A549 (cell line): ENCODE measurements at places on chromosomes 6 and 20.

GRCh38 chr20:53944796-53945195 is 125.6 kb downstream of the BCAS1 start:
- DNase-seq = no peak

DNA sequence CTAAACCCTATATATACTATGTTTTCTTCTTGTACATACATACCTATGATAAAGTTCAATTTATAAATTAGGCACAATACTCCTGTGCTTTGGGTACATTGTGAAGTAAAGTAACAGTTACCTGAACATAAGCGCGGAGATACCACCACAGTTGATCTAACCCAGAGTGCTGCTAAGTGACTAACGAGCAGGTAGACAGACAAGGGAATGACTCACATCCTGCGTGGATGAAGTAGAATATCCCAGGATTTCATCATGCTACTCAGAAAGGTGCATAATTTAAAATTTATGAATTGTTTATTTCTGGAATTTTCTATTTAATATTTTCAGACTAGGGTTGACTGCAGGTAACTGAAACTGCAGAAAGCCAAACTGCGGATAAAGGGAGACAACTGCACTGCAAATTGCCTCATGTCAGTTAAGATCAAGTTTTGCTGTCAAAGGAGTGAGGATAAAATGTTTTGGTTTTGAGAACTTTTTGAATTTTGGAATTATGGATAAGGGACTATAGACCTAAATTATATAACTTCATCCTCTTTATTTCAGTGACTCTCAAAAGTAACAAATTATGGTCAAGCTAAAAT is 14.4 kb downstream of the MKKS start:
- DNase-seq = peak; percentile 84

DNA sequence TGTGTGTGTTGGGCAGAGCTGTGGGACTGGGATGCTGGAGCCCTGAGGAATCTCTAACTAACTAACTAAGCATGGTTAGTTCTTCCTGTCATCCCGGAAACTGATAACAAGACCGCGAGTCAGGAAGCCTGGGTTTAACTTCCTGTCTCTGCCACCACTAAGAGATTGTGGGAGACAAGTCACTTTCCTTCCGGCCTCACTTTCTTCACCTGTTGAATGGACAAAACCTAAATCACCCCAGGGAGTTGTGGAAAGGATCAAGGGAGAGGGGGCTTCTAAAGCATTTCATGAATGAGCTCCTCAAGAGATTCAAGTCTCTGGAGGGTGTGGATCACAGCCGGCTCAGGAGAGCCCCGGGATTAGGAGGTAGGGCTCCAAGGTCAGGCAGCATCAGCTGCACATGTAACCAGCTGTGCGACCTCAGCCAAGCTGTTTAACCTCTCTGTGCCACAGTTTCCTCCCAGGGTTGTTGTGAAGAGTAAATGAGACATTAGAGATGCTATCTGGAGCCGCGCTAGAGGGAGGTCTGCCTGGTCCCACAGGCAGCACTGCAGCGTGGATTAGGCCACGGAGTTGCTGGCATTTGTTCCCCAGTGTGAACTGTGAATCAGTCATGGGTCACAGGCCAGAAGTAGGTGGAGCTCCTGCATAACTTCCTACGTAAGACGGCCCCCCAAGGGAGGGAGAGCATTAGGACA is 105.1 kb downstream of the TOX2 start:
- DNase-seq = no peak

GRCh38 chr20:25863536-25864325 is 167.1 kb upstream of the ZNF337 start:
- no peak for DNase-seq

DNA sequence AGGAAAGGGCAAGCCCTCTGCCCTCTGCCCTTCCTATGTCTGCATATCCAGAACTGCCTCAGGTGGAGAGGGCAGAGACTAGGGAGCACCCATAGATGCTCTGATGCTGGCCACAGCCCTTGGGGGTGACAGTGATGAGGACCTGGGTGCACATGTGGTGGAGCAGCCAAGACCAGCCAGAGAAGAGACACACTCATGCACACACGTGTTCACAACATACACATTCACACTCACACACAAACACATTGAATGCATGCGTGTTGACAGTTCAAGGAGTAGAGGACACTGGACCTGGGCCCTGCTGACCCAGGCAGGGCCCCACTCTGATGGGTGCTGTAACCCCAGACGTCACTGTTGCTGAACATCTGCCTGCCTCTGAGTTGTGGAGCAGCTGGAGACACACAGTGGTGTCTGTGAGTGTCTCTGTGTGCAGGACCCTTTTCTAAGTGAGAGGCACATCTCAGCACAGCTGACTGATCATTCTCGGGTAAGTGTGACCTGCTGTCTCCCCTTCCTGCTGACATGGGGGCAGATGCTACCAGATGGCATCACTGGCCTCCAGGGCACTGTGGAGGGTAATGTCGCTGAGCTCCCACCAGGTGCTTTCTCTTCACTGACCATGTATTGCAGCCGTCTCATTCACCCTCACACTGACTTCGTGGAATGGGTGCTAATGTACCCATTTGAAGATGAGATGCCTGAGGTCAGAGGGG is 30.1 kb upstream of the MAS1L start:
- no peak for DNase-seq

DNA sequence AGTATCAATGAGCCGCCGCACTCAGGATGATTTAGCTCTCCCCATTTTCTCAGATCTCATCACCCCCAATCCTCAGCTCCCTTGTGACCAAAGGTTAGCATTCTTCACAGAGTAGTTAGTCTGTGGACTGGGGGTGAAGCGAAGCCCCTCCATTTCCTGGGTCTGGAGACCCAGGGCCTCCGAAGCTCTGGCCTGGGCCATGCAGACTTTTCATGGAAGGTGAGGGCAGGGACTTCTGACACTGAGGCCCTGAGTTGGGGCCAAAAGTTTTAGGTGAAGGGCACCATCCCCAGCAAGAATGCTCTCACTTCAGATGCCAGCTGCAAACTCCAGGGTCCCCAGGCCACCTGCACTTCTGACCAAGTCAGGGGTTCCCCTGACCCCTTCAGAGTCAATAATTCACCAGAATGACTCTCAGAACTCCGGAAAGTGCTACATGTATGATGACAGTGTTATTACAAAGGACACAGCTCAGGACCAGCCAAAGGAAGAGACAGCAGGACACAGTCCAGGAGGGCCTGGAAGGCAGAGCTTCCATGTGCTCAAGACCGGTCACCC is 65.7 kb upstream of the DUSP22 start:
- DNase-seq = no peak

- peak; percentile 58 for DNase-seq
These were observed 159.2 kb downstream of the CD109 start for GRCh38 chr6:73854998-73855718.

DNA sequence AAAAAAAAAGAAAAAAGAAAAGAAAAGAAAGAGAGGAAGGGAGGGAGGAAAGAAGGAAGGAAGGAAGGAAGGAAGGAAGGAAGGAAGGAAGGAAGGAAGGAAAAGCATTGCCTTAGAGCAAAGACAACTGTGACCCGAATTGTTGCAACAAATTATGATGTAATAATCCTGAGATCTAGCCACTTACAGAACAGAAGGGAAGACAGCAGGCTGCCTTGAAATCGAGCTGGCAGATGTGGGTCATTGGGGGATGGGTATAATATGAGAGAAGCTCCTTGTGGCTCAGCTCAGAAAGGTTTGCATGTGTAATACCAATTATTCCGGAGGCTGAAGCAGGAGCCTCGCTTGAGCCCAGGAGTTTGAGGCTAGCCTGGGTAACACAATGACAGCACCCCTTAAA is 208.1 kb upstream of the PROKR2 start:
- DNase-seq = no peak

GRCh38 chr6:135145063-135145800 is 35.9 kb upstream of the MYB start:
- DNase-seq = no peak

GRCh38 chr6:87653074-87653962 is 48.7 kb downstream of the AKIRIN2 start:
- DNase-seq = no peak

- DNase-seq = no peak
These were observed 15.4 kb downstream of the EZR start for GRCh38 chr6:158803733-158804143.

GRCh38 chr6:110683241-110683640 is 132.0 kb downstream of the CDK19 start:
- no peak for DNase-seq

DNA sequence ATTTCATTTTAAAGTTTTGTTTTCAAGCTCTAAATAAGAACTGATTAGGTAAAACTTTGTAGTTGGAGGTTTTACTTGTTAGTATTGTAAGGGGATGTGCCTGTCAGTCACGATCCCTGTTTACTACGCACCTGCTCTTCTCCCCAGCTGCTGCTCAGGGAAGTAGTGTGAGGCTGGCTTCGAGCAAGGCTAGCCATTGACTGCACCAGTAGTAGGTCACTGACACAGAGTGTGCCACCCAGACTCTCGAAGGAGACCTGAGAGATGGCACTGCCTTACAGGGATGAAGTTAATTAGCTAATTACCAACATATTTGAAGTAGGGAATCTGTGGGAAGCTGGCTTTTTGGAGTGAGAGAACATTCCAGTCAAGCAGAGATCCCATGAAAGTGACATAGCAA is 89.2 kb downstream of the DNAH8 start:
- DNase-seq = no peak

DNA sequence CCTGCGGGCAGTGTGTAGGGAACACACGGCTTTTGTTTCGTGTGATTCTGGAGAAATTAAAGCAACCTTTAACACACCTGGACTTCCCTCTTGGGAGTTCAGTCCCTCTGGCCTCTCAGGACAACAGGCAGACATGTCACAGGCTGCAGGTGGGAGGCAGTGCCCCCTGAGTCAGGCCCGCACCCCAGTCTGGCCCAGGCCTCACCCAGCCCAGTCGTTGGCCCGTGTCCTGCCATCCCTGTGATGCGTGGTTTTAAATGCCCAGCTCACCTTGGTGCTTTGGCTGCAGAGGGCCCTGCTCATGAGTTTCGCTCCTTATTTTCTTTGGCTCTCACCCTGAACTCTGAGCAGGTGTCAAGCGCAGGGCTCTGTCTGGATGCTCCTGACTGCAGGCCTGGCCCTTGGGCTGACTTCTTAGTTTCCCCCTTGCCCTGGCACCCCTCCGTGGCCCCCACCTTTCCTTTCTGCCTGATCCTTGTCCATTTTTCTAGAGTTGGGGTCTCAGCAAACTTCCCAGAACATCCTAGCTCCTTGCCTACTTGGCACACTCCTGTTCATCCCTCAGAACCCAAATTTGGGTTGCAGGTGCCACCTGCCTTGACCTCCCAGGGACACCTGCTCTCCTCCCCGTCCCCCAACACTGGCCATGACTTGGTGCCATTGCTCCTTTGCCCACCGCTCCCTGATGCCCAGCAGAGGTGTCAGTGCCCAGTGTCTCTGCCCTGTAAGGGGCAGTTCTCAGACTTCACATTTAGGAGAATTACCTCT is 2.2 kb upstream of the CABLES2 start:
- DNase-seq = no peak

- no peak for DNase-seq
These were observed 56.5 kb downstream of the OR2J2 start for GRCh38 chr6:29227235-29227634.

GRCh38 chr6:152086223-152086873 is 278.9 kb downstream of the ESR1 start:
- DNase-seq = no peak

GRCh38 chr6:93468291-93468690 is 48.9 kb upstream of the EPHA7 start:
- no peak for DNase-seq

DNA sequence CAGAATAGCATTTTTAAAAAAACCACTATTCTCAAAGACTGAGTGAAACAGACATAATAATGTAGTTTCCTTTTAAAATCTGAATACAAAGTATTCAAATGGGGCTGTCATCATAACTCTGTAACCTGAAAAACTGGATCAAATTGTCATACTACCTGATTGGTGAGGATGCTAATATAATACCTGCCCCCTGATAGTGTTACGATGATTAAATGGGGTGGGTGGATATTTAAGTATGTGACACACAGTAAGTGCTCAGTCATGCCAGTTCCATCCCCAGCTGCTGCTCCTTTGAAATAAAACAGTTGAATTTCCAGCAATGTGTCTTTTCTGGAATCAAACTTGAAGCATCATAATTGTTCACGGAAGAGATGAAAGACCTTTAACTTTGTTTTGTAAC is 8.9 kb downstream of the HTR1B start:
- DNase-seq = no peak

DNA sequence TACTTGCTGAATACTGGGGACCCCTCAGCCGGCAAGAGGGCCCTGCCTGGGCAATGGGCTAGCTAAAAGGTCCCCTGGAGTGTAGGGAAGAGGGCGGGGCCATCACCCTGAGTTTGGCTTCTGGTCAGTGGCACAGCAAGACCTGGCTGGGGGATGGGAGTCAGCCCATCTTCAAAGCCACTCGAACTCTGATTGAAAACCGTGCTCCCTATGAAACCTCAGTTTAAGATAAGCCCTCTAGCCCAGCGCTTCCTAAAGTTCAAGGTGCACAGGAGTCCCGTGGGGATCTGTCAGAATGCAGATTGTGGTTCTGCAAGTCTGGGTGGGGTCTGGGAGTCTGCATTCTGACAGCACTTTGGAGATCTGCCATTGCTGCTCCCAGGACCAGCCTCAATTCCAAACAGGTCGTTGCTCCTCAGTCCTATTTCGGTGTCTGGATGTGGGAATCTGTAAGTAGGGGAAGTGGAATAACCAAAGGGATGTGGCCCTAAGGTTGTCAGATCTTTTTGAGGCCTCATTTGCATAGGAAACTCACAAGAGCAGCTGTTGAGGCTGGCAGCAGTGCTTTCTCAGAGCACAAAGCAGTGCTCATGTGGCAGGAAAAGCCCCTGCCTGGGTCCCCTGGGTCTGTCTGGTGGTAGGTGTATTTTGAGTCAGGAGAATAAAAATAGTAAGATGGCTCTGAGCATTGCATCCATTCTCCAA is 85.3 kb upstream of the SCP2D1 start:
- DNase-seq = no peak

DNA sequence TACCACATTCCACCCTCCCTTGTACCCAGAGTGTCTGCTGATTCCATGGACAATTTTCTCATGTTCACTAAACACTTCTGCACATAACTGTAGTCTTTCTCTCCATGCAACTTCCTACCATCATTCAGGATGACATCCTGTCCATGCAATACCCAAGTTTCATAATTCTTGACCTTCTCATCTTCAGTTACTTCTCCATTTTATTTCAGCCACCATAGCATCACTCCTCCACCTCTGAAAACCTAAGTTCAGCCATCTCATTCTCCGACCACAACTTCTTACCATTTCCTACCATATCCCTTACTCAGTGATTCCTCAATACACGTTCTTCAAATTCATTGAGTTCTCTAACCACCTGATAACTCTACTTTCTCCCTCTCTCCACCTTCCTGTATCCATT is 216.5 kb upstream of the TENT5A start:
- DNase-seq = no peak

- DNase-seq = no peak
These were observed 409.5 kb downstream of the ADGRB3 start for GRCh38 chr6:69044534-69044933.

- DNase-seq = no peak
These were observed 162.6 kb downstream of the FAM83B start for GRCh38 chr6:55009131-55009530.

DNA sequence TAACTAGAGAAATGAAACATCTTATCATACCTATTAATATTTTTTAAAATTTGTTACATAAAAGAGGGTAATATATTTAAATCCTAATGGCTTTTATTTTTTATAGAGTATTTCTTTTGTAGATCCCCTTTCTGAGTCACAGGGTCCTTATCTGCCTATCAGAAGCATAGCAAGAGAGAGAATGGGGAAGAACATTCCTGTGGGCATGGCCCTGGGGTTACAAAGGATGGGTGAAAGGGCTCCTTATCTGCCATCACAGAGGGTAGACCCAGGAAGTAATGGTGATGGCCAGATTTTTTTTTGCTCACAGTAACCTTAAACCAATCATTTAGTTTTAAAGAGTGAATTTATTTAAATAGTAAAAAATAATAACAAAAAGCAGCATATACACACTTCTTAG is 582.1 kb upstream of the HTR1E start:
- DNase-seq = no peak
